ENCODE measurements at places on chromosomes 6 and 20. TPM values are rescaled to one million over a fixed set of nuclear protein-coding genes. Genes with fewer than 3 reads are reported as not detected.

The MGME1 gene
- total RNA-seq = 15.8 TPM

The KCNB1 gene
- 20.6 TPM for total RNA-seq

The KHDRBS2 gene
- not detected for total RNA-seq

The POPDC3 gene
- 0.71 TPM for total RNA-seq

The AVP gene
- total RNA-seq = not detected

DNA sequence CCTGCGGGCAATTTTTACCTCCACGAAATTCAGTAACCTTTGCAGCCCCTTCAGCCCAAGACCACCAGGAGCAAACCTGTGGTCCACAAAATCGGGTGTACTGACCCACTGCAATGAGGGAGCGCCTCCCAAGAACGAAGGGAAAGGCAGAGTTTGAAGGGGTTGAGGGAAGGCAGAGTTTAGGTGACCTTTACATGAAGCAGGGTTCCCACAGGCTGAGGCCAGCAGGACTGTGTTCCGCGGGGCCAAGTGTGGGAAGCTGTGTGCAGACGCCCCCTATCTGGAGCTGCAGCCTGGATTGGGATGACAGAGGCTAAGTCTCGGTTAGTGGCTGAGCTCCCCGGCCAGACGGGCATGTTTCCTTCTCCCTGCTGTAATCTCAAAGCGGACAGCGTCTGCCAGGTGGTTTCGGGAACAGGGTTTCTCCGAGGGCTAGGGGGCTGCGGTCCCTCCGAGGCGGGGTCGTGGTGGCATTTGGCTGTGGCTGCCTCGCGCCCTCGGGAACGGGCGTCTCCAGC lies 826 bp upstream of the PYGB start:
- peak; percentile 83 for DNase-seq

- DNase-seq = no peak
Measured at GRCh38 chr6:71490876-71491275, 202.3 kb downstream of the OGFRL1 start.

- no peak for DNase-seq
Measured at GRCh38 chr6:143406673-143407072, 43.8 kb downstream of the ADAT2 start.

DNA sequence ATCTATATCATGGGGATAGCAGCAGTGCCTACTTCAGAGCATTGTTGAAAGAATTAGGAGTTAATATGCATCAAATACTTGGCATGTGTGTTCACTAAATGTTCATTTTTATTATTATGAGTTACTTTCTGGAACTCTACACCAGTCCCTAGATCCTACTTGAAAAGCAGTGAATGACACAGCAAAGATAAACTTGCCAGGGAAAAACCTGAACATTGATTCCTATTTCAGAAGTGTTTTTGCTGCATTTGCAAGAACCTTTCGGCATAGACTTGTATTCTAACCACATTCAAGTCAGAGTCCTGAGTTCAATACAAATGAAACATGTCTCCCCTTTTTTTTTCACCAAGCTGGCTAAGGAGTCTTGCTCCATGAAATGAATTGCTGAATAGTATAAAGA lies 187.4 kb upstream of the TAB2 start:
- DNase-seq = no peak

DNA sequence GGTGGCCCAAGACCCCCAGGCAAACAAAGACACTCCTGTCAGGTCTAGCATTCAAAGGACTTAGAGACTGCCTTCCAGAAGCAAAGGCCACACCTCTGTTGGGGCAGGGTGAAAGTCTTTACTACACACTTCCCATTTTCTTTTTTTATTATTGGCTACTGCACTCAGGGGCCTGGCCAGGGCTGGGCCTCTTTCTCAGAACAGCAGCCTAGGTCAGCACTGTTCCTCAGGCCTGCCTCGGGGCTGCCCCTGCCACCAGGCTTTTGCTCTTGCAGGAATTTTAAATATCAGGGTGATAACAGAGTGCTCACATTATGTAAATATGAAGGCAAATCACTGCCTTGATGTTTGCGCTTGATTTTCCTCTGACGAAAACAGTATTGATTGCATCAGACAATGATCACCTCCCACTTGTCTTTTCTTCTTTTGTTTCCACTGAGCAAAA lies 18.5 kb downstream of the GSTA4 start:
- DNase-seq = no peak

GRCh38 chr6:168706471-168707177 lies 265.6 kb downstream of the SMOC2 start:
- DNase-seq = no peak

- DNase-seq = no peak
Measured at GRCh38 chr6:136767570-136768309, 24.5 kb downstream of the MAP3K5 start.

- DNase-seq = no peak
Measured at GRCh38 chr20:5402903-5403531, 86.3 kb upstream of the PROKR2 start.

DNA sequence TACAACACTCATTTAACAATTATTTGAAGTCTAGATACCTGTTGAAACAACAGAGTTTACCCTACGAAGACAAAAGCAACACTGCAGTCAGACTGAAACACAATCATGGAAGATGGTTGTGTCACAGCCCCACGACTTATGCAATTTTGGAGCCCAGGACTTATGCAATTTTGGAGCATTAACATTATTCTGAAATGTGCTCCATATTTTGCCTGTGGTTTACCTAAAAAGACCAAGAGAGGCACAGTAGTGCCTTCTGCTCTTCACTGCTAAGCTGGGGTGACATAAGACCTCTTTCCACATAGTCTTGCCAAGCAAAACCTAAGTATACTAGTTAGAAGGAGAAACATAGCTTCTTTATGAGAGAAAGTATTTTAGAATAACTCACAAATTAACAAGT lies 216.5 kb downstream of the PTPRK start:
- no peak for DNase-seq

DNA sequence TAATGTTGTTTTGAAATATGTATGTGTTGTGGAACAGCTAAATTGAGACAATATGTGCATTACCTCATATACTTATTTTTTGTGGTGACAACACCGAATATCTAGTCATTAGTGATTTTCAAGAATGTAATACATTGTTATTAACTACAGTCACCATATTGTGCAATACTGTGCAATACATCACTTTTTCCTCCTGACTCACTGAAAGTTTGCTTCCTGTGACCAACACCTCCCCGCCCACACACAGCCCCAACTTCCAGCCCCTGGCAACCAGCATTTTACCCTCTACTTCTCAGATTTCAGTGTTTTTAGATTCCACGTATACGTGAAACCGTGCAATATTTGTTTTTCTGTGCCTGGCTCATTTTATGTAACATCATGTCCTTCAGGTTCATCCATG lies 627.9 kb downstream of the PRKN start:
- DNase-seq = no peak

- no peak for DNase-seq
Measured at GRCh38 chr6:166657531-166657930, 30.5 kb upstream of the RPS6KA2 start.

- no peak for DNase-seq
Measured at GRCh38 chr6:106440546-106440945, 80.0 kb downstream of the CRYBG1 start.

DNA sequence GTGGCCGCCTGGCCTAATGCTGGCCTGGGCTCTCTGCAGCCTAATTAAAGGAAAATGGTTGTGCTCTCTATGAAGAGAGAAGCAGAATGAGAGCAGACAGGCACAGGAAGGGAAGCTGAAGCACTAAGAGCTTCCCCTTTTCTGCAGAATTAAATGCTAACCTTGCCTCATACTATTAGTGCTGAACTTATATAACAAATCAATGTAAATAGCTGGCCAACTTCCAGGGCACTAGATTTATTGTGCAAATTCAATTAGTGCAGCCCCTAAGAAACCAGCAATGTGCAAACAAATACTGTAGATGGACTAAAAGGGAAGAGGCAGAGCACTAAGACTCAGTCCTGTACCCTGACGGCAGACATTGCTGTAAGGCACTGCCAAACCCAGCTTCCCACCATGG lies 36.1 kb upstream of the INSM1 start:
- DNase-seq = no peak

GRCh38 chr20:3164763-3165410 lies 5.2 kb upstream of the FASTKD5 start:
- peak; percentile 59 for DNase-seq

DNA sequence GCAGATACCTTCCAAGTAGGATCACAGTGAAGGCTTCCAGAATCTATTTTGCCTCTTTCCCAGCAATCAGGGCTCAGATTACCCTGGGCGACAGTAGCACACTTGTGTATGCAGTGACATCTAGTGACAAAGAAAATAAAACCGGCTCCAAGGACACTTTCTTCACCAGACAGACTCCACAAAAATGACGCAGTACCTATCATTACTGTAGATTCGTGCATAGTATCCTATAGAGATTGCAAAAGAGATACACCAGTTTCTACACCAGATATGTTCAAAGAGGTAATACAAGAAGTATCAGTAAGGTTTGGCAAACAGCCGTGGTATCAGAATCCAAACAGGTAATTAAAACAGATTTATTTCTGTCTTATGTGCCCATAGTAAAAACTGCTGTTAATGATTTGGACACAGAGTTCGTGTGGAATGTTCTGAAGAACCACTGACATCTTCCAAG lies 600.4 kb upstream of the JAG1 start:
- DNase-seq = no peak

GRCh38 chr6:41002168-41002567 lies 36.9 kb downstream of the UNC5CL start:
- no peak for DNase-seq

- DNase-seq = no peak
Measured at GRCh38 chr6:85494547-85495536, 45.0 kb downstream of the NT5E start.

DNA sequence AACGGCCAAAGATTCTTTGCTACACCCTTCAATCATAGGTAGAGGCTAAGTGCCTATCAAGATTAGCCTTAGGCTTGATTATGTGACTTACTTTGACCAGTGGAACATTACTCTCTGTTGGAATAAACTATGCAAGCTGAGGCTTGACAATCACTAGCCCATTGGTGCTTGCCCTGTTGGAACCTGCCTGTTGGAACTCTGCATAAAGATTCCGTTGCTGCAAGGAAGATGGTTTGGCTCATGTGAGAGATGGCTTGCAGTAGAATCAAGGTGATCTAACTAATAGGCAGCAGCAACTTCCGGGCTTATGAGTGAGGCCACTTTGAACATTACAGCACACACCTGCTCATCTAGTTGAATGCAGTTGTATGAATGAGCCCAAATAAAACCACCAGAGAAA lies 227.7 kb upstream of the TSHZ2 start:
- DNase-seq = no peak

DNA sequence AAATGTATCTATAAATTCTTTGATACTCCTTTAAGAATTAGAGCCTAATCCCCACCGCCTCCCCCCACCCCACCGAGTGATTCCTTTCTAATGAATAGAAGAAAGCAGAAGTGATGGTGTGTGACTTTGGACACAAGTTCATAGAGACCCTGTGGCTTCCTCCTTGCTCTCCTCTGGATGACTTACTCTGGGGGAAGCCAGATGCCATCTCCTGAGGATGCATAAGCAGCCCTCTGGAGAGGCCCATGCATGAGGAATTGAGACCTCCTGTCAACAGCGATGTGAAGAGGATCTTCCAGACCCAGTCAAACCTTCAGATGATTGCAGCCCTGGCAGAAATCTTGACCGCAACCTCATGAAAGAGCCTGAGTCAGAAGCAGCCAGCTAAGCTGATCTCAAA lies 21.1 kb downstream of the AHCY start:
- no peak for DNase-seq

DNA sequence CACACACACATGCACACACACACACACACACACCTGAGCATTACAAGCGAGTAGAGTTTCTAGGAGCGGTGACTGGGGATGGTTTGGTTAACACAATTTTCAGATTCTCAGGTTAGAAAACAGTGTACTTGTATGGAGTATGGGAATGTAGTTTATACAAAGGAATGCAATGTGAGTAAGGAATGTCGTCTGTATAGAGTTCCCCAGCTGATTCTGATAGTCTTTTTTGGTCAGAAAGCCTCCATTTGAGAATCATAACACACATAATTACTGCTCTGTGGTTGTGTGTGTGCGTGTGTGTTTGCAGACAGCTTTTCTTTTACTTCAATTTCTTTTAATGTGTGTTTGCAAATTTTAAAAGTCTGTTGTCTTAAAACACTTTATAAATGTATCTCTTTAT lies 93.2 kb downstream of the MYO6 start:
- DNase-seq = no peak

DNA sequence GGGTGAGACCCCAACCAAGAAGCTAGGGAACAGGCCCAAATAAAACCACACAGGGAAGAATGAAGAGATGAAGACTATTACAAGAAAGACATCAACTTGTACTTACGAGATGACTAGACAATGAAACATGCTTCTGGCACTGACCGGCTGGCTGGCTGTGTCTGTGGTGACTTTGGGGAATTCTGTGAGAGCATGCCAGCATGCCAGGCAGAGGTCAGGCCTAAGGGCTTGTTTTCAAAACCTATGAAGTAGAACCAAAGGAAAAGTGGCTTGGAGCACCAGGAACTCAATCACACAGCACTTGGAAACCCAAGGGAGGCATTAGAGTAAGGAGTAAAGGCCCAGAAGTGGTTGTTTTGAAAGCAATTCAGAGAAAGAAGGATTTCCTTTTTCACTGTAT lies 28.4 kb upstream of the GSTA3 start:
- DNase-seq = no peak

DNA sequence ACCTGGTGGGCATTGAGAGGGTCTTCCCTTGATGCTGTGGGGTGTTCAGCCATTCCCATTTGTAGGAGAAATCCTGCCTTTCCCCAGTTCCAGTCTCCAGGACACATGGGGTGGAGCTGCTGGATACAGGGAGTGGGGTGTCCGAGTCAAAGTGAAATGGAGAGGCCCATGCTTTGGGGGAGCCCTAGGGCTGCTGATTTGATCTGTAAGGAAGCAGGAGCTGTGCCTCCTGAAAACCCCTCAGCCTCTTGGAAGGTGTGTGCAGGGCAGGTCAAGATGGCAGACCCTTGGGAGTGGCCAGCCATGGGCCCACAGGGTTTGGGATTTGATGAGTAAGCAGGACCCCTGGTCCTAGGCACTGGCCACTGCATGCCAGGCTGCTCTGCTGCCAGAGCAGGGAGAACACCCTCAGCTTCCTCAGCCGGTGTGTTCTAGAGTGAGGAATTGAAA lies 82.0 kb downstream of the SERAC1 start:
- no peak for DNase-seq

DNA sequence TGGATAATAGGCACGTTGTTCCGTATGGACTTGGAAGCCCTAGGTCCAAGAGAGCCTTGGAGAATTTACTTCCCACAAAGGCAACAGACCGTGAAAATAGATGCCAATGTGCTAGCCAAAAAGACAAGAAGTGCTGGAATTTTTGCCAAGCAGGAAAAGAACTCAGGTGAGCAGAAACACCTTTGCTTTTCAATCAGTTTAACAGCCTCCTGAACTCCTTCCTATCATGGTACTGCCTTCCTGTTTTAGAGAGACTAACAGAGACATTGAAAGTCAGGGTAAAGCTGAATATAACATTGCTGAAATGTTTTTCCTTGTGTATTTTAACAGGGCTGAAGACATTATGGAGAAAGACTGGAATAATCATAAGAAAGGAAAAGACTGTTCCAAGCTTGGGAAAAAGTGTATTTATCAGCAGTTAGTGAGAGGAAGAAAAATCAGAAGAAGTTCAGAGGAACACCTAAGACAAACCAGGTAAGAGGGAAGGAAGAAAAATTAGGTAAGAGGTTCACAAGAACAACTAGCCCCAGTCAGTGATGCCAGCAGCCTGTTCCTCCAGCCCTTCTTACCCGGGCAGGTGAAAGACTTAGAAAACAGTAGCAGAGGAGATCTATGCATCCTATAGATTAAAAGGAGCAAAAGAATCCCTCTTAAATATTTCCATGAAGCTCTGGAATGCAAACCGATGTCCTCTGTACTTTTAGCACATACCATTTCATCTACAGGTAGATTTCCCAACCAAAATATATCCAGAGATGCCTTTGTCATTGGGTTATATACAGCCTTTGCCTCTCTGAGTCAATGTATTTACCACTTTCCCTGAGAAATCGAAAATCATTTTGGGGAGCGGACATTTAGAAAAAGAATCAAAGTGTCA lies 4.0 kb downstream of the EDN1 start:
- no peak for DNase-seq

Data from sigmoid colon (tissue), 7 donors.